ENCODE measurements at places on chromosomes 7 and 10.

DNA sequence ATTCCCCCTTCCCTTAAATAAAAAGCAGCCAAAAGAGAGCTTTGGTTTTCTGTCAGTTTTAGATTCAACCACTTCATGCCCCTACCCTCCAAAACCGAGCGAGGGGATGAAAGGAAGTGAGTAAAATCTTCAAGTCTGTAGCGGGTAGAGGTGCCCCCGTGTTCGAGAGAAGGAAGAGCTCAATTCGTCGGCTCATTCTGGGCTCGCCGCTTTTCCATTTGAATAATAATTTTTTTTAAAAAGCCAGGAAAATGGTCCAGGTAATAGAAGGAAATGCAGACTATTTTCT, 436.2 kb upstream of the GALNT17 start:
- H3K27ac ChIP-seq: no peak overlapping the region
- H3K4me3 ChIP-seq: no peak overlapping the region
- peaks cover 14% of the 10 kb centered on the region for H3K4me1 ChIP-seq

GRCh38 chr10:4306871-4307270, 519.1 kb upstream of the AKR1E2 start:
- DNase-seq: no peak
- H3K27me3 ChIP-seq: no peaks in the 10 kb centered on the region
- H3K4me1 ChIP-seq: peaks cover 2% of the 10 kb centered on the region
- H3K36me3 ChIP-seq: no peaks in the 10 kb centered on the region

- peaks cover 3% of the 10 kb centered on the region for H3K4me1 ChIP-seq
- H3K27me3 ChIP-seq: no peaks in the 10 kb centered on the region
- H3K4me3 ChIP-seq: no peak overlapping the region
- DNase-seq: no peak
- H3K27ac ChIP-seq: no peak overlapping the region
- no peaks in the 10 kb centered on the region for H3K36me3 ChIP-seq
Measured at GRCh38 chr10:104053201-104053600, 32.5 kb downstream of the COL17A1 start.

DNA sequence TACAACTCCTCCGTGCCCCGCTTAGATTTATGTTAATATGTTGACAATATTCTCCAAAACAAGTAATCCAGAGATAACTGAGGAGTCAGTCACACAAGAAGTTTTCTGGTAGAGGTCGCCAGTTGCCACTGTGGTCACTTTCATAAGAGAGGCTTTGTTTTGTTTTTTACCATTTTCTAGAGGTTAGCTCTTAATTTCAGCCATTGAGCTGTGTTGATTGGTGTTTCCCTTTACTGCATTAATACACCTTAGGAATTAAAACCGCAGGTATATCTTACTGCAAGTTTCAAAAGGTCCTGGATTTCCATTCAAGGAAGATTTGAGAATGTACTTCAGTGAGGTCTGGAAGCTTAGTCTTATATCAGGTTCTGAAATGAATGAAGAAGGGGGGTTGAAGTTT, 3.5 kb downstream of the BMI1 start:
- peaks cover 29% of the 10 kb centered on the region for H3K27me3 ChIP-seq
- H3K4me3 ChIP-seq: peak overlapping the region; percentile 83
- H3K36me3 ChIP-seq: peaks cover 3% of the 10 kb centered on the region
- no peak overlapping the region for H3K27ac ChIP-seq
- H3K4me1 ChIP-seq: no peaks in the 10 kb centered on the region
- DNase-seq: peak; percentile 7

- H3K4me1 ChIP-seq: peaks cover 3% of the 10 kb centered on the region
- H3K4me3 ChIP-seq: peak overlapping the region; percentile 96
- H3K36me3 ChIP-seq: peaks cover 24% of the 10 kb centered on the region
- DNase-seq: peak; percentile 34
- H3K27me3 ChIP-seq: peaks cover 24% of the 10 kb centered on the region
- H3K27ac ChIP-seq: peak overlapping the region; percentile 65
Measured at GRCh38 chr7:149624006-149624405, 126.4 kb upstream of the ZNF746 start.

GRCh38 chr10:47321521-47322195, 596 bp upstream of the GDF2 start:
- no peak overlapping the region for H3K27ac ChIP-seq
- H3K4me3 ChIP-seq: no peak overlapping the region
- H3K4me1 ChIP-seq: no peaks in the 10 kb centered on the region
- H3K27me3 ChIP-seq: peaks cover 35% of the 10 kb centered on the region
- DNase-seq: no peak

- peaks cover 18% of the 10 kb centered on the region for H3K27me3 ChIP-seq
- H3K27ac ChIP-seq: no peak overlapping the region
- H3K36me3 ChIP-seq: no peaks in the 10 kb centered on the region
- H3K4me3 ChIP-seq: no peak overlapping the region
- DNase-seq: peak; percentile 78
Measured at GRCh38 chr7:106056513-106057203, 55.5 kb downstream of the SYPL1 start.

DNA sequence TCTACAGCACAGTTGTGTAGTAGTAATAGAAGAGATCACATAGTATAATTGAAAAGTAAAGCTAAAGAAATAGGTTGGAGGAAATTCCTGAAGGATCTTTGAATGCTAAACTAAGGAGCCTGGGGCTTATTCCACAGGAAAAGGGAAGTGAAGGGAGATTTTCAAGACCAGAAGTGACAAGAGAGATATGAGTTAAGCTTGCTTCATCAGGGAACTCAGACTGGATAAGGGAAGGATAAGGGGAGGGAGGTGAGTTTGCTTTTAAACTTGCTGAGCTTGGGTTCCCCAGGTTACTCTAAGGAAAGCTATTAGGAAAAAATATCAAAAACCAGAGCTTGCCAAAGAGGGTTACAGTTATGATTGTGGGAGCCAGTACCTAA, 182.4 kb downstream of the RAPGEF5 start:
- H3K27ac ChIP-seq: no peak overlapping the region
- H3K4me3 ChIP-seq: no peak overlapping the region
- DNase-seq: no peak

GRCh38 chr7:1752111-1752510, 82.0 kb downstream of the ELFN1 start:
- peaks cover 6% of the 10 kb centered on the region for H3K4me1 ChIP-seq
- H3K36me3 ChIP-seq: no peaks in the 10 kb centered on the region
- no peak overlapping the region for H3K4me3 ChIP-seq
- H3K27ac ChIP-seq: no peak overlapping the region

GRCh38 chr7:101468546-101469275, 106.0 kb downstream of the COL26A1 start:
- no peaks in the 10 kb centered on the region for H3K36me3 ChIP-seq
- H3K4me3 ChIP-seq: no peak overlapping the region
- H3K27me3 ChIP-seq: peaks cover 9% of the 10 kb centered on the region
- no peak overlapping the region for H3K27ac ChIP-seq
- DNase-seq: no peak

DNA sequence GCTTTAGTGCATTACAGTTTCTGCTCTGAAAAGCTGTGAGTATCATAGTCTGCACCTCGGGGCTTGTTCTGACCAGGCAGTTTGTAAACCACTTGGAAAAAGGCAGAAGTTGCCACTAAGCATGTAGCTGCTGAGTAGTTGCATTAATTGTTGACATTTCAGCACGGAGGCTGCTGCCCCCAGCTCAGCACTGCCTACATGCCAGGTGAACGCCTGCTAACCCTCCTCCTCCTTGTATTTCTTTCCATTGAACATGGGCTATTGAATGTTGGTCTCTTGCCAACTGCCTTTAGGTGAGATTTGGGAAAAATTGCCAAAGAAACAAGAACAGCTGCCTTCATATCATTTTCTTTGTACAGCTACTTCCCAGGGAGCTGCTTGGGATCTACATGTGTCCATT, 164.2 kb downstream of the RAPGEF5 start:
- H3K27ac ChIP-seq: no peak overlapping the region
- peaks cover 7% of the 10 kb centered on the region for H3K4me1 ChIP-seq
- DNase-seq: no peak
- peaks cover 20% of the 10 kb centered on the region for H3K27me3 ChIP-seq
- no peak overlapping the region for H3K4me3 ChIP-seq

DNA sequence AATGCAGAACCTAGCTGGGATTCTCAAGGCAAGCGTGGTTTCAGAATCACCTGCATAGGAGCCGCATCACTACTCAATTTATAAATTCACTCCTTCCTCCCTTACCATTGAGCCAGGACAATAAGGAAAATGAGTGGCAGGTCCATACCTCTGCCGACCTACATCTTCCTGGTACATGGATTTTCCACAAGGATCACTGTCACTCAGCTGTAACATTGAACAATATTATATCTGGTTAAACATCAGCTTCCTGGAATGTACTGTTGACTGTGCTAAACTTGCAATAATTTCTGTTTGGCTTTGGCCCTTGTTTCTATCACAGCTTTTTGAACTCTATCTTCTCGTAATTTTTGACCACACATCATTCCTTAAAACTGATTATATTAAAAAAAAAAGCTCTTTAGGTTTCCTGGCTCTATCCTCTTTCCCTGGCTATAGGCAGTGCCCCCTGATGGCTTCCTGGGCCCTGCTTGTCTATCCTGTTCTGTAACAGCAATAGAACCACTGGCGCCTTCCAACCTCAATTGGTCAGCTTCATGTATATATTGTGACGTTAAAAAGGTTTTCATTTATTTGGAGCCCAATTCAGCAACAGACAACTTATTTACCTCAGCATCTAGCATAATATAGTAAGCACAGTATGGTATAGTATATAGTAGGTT, 59.2 kb downstream of the RNLS start:
- no peak for DNase-seq
- H3K36me3 ChIP-seq: no peaks in the 10 kb centered on the region
- no peaks in the 10 kb centered on the region for H3K27me3 ChIP-seq
- H3K4me3 ChIP-seq: no peak overlapping the region
- H3K4me1 ChIP-seq: peaks cover 1% of the 10 kb centered on the region

GRCh38 chr10:90998733-90999511, 78.0 kb upstream of the ANKRD1 start:
- no peaks in the 10 kb centered on the region for H3K27me3 ChIP-seq
- H3K4me3 ChIP-seq: no peak overlapping the region
- no peaks in the 10 kb centered on the region for H3K4me1 ChIP-seq
- H3K36me3 ChIP-seq: no peaks in the 10 kb centered on the region

DNA sequence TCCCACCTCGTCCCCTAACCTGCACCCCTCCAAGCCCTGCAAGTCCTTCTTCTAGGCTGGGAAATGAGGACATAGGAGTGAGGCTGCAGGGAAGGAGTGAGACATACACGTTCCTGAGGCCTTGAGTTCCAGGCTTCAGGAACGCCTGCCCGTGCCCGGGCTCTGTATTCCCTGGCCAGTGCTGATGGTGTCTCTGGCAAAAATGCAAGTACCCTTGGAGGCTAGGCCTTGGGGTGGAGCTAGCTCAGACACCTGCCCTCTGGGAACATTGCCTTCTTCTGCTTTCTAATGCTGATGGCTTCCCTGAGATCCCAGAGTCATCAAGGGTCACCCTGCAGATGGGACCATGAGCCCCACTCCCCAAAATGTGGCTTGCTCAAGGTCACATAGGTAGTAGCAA, 76.0 kb downstream of the GRK5 start:
- no peak overlapping the region for H3K27ac ChIP-seq
- DNase-seq: no peak
- H3K4me1 ChIP-seq: peaks cover 34% of the 10 kb centered on the region
- H3K4me3 ChIP-seq: no peak overlapping the region
- H3K27me3 ChIP-seq: no peaks in the 10 kb centered on the region
- peaks cover 4% of the 10 kb centered on the region for H3K36me3 ChIP-seq

DNA sequence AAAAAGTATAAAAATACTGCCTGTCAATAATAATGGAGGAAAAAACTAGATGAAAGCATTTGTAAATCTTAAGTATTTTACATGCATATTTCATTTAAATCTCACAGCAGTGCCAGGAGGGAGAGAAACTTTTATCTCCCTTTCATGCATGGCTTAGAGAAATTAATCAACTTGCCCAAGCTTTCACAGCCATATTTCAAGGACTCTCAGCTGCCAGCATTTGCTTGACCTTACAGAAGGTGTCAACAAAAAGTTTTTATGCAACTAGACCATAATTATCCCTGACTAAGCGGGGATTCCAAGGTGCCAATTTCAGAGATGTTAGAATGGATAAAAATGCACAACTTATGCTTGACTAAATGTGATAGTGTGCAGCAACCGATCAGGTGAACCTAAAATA, 125.4 kb downstream of the ZFAND4 start:
- H3K4me1 ChIP-seq: peaks cover 1% of the 10 kb centered on the region
- no peaks in the 10 kb centered on the region for H3K27me3 ChIP-seq
- no peak for DNase-seq
- H3K27ac ChIP-seq: no peak overlapping the region
- peaks cover 3% of the 10 kb centered on the region for H3K36me3 ChIP-seq

DNA sequence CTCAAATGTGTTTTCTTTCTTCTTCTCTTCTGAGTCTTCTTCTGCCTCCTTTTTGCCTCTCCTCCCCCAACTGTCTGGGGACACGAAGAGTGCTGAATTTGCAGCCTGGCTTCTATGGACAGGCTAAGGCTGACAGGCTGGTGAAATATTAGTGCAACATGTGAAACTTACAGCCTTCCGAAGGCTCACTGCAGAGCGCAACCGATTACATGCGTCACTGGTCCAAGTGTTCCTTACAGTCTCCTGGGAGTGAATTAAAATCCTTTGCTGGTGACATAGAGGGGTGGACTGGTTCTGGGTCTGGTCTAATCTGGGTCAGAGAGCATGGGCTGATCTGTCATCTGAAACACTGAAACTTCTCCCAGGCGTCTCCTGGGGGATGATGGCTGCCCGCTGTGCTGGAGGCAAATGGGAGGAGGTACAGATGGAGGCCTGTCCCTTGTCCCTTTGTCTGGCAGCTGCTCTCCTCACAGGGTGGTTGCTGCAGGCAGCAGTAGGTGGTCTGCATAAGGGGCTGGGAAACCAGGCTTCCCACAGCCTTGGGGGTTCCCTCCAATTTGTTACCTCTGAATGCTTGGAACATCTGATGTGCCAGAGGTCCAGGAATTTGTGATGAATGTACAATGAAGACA, 143.8 kb upstream of the BMPER start:
- peak; percentile 79 for DNase-seq
- no peaks in the 10 kb centered on the region for H3K27me3 ChIP-seq
- H3K27ac ChIP-seq: no peak overlapping the region
- H3K36me3 ChIP-seq: no peaks in the 10 kb centered on the region

- H3K27me3 ChIP-seq: peaks cover 26% of the 10 kb centered on the region
- no peak overlapping the region for H3K4me3 ChIP-seq
- no peaks in the 10 kb centered on the region for H3K36me3 ChIP-seq
- DNase-seq: no peak
Measured at GRCh38 chr7:47186316-47186715, 395.6 kb downstream of the TNS3 start.

DNA sequence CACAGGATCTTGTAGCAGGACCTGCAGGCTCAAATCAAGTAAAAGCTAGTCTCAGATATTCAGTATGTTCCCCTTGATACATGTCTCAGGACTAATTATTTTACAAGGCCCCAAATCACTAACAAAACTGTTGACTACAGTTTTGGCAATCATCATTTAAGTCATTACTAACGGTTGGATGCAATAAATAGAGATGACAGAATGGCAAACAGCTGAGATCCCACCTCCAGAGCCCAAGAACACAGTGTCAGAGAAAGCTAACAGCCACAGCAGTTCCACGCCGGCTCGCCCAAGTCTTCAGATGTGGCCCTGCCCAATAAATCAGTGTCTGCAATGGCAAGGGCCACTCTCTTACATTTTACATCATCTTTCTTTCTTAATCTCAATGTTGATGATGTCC, 87.6 kb downstream of the CTBP2 start:
- DNase-seq: no peak
- H3K36me3 ChIP-seq: peaks cover 39% of the 10 kb centered on the region
- H3K4me3 ChIP-seq: no peak overlapping the region
- H3K27ac ChIP-seq: no peak overlapping the region
- no peaks in the 10 kb centered on the region for H3K27me3 ChIP-seq
